ENCODE measurements at places on chromosomes 16 and 17.

GRCh38 chr16:31149332-31149731 lies 534 bp downstream of the PRSS36 start:
- DNase-seq: no peak

DNA sequence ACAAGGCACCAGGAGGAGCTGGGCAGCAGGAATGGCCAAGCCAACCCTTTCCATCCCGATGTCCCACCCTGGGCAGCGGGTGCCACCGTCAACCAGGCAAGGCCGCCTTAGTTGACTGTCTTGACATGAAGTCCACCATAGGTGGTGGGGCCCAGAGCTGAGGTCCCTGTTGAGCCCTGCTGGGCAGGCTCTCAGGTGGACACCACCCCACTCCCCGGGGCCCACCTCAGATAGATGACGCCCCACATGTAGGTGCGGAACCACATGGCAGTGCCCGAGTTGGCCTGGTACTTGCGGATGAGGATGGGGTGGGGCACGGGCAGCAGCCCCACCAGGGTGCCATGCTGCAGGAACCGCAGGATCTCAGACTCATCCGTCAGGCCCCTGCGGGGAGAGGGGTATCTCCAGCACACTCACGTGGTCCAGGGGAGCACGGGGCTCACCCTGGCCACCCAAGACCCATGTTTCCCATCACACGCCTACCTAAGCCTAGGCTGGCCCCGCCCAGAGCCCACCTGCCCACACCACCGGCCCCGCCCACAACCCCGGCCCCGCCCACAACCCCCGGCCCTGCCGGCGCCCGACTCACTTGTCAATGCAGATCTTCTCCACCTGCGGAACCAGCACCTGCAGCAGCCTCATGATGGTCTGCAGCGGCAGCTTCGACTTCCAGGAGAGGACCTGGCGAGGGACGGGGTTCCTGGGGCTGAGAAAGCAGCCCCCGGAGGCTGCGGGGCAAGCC lies 16.2 kb downstream of the OTOP3 start:
- no peak for DNase-seq

GRCh38 chr17:39335704-39336223 lies 65.7 kb downstream of the FBXL20 start:
- no peak for DNase-seq

DNA sequence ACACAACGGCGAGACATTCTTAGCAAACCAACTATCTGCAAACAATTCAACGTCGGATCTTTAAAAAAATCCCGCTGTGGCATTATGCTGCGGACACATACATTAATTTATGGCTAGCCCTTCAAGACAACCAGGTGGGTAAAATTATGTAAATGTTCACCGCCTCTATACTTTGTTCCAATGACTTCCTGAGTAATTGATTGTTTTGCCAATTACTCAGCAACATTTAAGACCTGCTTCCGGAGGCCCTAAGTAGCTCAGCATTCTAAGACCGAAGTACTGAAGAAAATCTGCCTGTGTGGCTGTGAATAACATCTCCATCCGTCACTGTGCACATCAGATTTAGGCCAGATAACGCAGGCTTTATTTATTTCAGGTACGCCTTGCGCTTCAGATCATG lies 23.3 kb downstream of the QPRT start:
- no peak for DNase-seq

DNA sequence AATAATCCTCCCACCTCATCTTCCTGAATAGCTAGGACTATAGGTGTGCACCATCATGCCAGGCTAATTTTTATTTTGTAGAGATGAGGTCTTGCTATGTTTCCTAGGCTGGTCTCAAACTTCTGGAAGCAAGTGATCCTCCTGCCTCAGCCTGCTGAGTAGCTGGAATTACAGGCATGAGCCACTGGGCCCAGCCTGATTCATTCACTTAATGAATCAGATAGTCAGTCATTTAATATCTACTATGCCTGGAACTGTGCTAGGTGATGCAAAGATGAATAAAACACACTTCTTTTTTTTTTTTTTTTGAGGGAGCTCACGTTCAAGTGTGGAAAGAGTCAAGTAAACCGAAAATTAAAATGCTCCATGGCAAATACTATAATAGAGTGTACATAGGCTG lies 39.4 kb downstream of the EFCAB13 start:
- DNase-seq: no peak

DNA sequence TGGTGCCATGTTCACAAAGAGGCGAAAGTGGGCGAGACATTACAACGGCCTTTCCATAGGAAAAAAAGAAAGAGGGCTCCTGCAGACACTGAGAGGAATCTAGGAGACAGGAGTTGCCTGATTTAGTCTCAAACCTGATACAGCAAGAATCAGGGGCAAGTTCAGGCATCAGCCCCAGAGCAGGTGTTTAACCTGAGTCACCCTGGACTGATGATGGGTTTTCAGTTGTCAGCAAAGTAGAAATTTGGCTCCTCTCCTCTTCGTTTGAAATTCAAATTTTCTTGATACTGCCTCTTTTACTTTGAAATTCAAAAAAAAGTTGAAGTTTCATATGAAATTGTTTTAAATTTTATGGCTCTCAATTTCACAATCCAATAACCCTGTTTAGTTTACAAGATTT lies 189.5 kb downstream of the ABCC12 start:
- DNase-seq: no peak

GRCh38 chr16:69834807-69835466 lies 72.8 kb downstream of the WWP2 start:
- DNase-seq: no peak

DNA sequence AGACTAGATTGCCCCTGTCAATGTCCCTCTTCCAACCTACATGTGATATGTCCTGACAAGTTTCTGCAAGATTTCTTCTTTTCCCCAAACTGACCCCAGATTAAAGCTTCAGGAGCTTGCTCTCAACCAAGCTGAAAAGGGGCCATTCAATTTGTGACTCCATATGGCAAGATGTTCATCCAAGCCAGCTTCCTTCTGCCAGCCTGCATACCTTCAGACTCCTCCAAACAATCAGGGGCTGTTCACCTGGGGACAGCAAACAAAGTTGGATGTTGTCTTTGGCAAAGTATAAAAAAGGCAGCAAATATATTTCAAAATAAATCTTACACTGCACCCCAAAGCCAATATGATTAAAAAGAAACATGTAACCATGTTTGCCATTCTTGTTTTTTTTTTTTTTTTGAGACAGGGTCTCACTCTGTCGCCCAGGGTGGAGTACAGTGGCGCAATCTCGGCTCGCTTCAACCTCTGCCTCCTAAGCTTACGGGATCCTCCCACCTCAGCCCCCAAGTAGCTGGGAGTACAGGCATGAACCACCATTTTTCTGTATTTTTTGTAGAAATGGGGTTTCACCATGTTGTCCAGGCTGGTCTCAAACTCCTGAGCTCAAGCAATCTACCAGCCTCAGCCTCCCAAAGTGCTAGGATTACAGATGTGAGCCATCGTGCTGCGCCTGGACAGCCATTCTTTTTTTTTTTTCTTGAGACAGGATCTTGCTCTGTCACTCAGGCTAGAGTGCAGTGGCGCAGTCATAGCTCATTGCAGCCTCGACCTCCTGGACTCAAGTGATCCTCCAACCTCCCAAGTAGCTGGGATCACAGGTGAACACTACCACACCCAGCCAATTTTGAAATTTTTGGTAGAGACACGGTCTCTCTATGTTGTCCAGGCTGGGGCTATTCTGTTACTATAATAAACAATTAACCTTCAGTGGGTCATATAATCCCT lies 50.0 kb upstream of the AKAP1 start:
- DNase-seq: no peak

DNA sequence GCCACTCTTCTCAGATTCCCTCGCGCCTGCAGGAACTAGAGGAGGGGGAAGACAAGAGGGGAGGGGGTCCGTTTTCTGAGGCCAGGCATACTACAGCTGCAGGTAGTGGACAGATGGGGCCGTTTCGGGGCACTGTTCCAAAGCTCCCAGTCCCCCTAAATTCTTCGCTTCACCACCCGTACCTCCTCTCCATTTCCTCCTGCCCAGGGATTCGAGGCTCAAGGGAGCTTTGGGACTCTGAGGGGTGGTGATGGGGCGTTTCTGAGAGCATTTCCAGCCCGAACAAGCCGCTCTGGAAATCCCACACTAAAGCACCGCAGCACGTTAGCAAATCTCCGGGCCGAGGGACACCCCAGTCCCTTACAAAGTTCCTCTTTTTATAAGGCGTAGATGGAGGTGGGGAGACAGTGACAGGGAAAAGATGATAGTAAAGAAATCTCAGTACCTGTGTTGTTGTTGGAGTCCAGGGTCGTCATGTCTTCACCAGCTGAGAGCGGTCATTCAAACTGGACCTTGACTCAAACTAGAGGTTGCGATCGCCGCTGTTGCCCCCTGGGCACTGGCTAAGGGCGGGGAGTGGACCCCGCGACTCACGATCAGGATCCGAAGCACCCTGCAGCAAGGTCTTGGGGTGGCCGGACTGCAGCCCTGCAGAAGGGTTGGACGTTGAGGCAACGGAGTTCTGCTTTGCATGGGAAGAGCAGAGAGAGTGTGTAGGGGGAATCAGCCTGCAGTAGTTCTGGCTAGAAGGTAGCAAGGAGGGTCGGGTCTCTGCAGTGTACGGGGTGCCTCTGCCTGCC lies 570 bp downstream of the NR1D1 start:
- DNase-seq: no peak

DNA sequence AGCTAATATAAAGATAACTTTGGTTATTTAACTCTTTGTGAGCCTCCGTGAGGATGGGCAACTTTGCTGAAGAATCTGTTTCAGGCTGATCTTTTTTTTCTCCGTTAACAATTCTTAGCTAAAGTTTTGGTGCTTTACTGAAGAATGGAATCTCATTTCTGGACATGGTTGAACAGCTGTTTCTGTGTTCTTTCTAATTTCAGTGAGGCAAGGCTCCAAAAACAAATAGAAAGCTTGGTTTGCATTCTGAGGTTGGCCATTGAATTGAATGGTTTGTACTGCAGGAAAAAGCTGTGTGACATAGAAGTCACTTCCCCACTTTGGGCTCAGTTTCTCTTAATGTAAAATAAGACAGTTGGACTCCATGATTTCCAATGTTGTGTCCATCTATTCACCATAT lies 22.3 kb upstream of the HLF start:
- DNase-seq: no peak

All from activated CD4-positive, CD25-positive, alpha-beta regulatory T cell (primary cell).